ENCODE measurements at places on chromosomes 7 and 10. TPM values are rescaled to one million over a fixed set of nuclear protein-coding genes. Genes with fewer than 3 reads are reported as not detected.

Gene CNTNAP2
- polyA plus RNA-seq, result not detected

Gene PTPN20
- not detected for polyA plus RNA-seq

Gene FOXP2
- 2.8 TPM for polyA plus RNA-seq

DNA sequence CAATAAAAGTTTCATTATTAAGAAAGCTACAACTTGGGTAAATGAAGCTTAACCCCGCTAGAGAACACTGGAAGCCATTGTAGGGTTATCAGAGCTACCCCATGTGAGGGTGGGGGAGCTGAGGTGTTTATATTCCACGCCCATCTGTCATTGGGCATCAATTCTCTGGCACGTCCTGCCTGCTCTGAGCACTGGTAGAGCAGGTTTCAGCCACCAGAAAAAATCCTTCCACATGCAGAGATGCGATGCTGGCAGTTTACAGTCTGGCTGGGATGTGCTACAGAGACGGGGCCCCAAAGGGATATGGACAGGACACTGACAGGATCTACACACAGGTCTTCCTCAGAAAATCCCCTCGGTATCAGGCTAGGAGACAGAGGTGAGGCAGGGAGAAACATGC lies 15.9 kb upstream of the RAPGEF5 start:
- DNase-seq, result no peak

GRCh38 chr7:20574784-20575720 lies 40.4 kb upstream of the ABCB5 start:
- no peak for DNase-seq

GRCh38 chr7:111041577-111041976 lies 49.4 kb upstream of the LRRN3 start:
- no peak for DNase-seq

GRCh38 chr10:1739751-1740150 lies 2.4 kb upstream of the ADARB2 start:
- no peak for DNase-seq

Data from AG04450 (cell line).